ENCODE measurements at places on chromosomes 12 and 14.

DNA sequence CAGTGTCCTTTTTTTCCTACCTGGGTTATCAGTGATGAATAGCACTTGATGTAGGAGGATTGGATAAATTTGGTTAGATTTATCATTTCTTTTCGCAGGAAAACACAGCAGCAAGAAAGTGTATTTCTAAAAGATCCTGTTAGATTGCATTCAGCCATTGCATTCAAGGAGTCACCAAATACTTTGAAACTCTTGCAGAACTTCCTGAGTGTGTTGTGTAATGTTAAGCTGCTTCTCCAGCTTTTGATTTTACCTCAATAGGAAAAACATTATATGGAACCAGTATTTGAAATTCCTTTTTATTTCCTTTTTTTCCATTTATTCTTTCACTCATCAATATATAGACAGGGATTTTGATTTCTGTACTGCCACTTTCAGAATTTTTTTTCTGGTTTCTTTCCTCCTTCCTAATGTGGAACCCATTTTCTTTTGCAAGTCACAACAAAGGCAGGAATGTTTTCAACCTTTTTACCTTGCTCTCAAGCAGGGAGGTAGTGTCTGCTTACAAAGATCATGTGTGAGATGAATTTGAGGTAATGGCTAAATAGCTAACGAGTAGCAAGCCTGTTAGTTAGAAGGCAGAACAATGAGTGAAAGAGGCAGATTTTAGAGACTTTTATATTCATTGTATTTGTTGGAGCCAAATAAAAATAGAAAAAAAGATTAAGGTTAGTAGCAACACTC, 56.2 kb downstream of the PPHLN1 start:
- DNase-seq = no peak

DNA sequence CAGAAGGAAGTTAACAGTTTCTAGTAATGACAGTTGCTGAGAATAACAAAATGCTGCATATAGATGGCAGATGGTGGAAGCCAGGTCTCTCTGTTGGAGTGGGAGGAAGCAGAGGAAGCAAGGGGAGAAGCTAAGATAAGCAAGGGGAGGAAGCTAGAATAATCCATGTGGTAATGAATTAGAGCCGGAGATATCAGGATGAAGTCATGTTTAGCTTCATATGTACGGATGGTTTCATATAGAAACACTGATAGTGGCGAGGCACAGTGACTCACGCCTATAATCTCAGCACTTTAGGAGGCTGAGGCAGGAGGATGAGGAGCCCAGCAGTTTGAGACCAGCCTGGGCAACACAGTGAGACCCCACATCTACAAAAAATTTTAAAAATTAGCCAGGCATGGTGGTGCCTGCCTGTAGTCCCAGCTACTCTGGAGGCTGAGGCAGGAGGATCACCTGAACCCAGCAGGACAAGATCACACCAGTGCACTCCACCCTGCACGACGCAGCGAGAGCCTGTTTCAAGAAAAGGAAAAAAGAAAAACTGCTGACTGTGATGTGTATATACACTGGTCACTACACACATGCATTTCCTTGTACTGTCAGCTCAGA, 49.2 kb downstream of the ANAPC7 start:
- no peak for DNase-seq

DNA sequence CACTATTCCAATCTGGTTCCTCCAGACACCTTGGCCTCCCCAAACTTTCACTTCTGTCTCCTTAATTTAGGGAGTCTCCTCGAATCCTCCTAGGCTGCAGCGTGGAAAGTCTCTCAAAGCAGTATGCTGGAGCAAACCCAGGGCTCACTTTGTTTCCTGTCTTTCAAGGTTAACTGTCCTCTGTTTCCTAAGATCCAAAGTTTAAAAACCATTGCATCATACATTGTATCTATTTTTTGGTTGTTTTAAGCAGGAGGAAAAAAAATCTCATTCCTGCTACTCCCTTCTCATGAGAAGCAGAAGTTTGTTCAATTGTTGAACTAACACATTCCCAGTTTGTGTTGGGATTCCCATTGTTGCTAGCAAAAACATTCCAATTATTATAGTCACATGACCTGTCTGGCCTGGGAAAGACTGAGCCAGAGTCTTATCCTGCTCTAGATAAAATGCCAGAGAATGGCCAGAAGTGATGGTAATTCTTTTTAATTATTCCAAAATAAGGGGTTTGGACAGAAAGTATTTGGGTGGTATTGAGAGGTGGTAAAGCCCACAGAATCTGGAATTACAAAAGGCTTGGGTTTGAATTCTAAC, 67.3 kb downstream of the HSPB8 start:
- DNase-seq = no peak

DNA sequence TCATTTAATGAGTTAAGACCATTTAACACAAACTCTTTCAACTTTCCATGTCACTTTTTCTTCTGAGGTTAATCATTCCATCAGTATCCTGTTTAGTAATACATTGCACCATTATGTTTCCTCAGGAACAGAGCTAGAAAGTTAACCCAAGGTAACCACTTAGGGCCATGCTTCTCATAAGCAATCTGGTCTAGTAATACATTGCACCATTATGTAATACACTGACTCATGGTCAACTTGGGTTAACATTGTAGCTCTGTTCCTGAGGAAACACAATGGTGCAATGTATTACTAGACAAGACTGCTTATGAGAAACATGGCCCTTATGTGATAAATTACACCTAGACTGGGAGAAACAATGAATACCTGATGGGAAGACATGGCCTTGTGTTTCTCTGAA, 21.7 kb downstream of the ERH start:
- no peak for DNase-seq

DNA sequence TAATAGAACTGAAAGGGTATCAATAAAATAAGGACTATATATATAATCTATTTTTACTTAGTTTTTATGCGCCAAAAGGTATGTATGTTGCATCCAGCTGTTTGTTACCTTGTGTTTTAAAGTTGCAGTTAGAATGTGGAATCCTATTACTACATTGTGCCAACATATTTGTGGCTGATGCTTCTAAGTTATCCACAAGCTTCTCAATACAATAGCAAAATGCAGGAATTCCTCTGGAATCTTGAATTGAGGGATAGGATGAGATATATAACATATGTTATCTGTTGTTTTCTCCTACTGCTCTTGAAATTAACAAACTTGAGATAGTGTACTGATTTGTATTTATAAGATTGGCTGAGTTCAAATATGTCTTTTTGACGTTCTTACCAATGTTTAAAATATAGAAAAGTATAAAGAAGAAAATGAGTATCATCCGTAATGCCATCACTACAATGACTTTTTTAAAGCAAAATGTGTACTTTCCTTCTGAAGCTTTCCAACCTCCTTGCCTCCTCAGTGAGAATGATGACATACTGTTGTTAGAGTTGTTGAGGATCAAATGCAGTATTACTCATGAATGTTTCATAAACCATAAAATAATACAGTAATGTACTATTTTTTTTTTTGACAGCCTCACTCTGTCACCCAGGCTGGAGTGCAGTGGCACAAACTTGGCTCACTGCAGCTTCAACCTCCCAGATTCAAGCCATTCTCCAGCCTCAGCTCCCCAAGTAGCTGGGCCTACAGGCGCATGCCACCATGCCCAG, 6.6 kb downstream of the RAP1B start:
- no peak for DNase-seq

DNA sequence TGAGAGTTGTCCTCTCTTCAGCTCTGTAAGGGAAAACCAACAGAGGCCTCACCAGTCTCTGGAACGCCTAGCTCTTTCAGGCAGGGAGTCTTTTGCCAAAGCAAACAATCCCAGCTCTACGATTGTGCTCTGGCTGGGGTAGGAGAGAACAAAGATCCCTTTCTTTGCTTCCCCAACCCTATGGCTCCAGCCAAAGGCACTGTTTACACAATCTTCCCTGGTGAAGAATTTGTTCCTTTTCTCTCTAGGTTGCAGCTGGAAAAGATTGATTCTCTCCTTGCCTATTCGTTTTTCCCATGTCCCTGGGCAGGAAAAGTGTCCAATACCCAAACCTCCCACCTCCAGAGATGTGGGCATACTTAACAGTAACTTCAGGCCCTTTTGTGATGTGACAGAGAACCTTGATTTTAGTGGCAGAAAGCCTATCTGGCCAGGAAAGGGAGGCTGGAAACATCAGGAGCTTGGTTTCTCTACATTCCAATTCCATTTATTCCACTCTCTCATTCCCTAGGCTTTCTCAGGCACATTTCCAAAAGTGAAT, 16.8 kb downstream of the ATP5MC2 start:
- peak; percentile 75 for DNase-seq

- DNase-seq = no peak
These were observed 760 bp downstream of the ACTN1 start for GRCh38 chr14:68978172-68978911.

DNA sequence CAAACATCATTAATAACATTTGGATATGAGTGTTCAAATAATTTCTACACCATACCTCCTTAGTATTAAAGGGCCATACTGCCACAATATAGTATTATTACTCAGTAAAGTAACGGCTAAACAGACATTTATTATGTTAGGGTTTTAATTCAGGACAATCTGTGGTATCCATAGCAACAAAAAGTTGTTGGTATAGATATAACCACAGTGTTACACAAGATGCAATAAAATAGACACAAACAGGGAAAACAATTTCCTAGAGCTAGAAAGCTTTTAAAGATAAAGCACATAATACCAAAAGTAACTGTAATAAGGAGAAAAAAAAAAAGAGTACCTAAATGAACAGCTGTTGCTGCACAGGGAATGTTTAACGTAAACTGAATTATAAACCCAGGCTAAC, 16.1 kb downstream of the CNIH1 start:
- DNase-seq = no peak

DNA sequence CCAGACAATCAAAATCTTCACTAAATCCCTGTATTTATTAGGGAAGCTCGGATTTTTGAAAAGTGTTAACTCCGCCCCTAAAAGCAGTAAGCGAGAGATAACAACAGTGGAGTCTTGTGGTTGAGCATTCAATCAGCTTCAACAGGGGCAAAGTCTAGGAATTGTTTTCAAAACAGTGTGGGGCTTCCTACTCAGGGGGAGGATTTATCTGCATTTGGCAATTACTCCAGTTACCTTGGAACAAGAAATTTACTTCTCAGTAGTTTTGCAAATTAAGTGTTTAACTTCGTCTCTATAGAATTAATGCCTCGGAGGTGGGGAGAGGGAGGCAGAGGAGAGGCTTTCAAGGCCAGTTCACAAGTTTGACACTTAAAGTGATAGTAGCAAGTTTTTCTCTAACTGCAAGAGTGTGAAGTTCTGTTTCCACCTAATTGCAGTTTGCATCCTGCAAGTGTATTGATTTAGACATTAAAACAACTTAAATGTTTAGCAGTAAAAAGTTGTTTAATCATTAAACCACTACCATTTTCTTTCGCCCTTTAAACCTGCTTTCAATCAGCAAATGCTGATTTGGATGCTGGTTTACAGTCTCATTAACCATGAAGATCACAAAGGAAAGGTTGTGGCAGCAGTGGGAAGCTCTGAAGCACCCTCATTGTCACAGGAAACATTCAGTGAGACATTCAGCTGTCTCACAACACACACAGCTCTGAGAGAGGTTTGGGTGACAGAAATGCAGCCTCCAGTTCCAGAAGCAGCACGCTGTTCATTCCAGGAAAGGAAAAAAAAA, 102.0 kb downstream of the HMGA2 start:
- no peak for DNase-seq

GRCh38 chr14:93231129-93231979, 24.3 kb downstream of the UBR7 start:
- no peak for DNase-seq

DNA sequence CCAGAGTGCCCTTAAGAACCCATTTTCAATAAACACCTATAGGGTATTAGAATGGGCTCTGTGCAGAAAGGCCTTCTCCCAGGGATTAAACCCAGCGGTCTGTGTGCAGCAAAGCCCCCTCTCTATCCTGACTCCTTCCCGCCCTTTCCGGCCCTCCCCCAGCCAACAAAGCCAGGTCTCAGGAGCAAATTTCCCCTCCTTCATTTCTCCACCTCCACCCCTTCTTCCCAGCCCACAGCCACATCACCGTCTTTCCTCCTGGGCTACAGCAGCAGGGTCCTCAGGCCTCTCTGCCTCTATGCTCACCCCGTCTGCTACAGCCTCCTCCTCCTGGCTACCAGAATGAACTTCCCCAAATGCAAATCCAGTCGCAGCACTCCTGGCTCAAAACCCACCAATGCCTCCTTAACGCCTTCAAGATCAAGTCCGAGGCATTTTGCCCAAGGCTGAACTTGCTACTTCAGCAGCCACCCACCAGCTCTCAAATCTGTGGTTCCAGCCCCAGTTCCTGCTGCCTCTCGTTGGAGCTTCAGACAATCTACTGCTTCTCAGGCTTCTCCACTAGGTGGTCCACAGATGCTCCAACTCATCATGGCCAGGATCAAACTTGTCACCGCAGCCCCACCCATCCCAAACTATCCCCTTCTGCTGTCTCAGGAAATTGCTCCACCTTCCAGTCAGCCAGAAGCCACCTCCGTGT, 134.8 kb downstream of the BCL11B start:
- no peak for DNase-seq

DNA sequence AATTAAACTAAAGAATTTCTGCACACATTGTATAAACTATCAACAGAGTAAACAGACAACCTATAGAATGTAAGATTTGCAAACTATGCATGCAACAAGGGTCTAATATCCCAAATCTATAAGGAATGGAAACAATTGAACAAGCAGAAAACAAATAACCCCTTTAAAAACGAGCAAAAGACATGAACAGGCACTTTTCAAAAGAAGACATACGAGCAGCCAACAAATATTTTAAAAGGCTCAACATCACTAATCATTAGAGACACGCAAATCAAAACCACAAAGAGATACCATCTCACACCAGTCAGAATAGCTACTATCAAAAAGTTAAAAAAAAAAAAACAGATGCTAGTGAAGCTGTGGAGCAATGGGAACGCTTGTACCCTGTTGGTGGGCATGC, 4.7 kb downstream of the TAS2R13 start:
- no peak for DNase-seq

- no peak for DNase-seq
These were observed 20.3 kb upstream of the LMNTD1 start for GRCh38 chr12:25573346-25573745.

- no peak for DNase-seq
These were observed 19.8 kb upstream of the SMUG1 start for GRCh38 chr12:54208591-54208990.

DNA sequence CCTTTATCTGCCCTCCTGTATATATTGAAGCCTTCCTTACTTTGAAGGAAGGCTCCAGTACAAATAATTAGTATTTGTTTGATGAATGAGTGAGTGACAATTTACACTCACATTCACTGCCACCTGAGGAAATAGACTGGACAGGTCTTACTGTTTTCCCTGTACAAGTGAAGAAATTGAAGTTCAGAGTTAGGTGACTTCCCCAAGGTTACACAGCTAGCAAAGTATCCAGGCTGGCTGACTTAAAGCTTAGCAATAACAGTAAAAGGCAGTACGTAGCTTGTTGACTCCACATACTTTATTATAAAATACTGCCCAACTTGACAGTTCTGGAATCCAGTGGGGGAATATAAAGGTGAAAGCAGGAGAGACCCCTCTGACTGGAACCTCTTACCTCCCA, 2.6 kb upstream of the KRT18 start:
- no peak for DNase-seq

Measured in DMS153 (cell line).